Brain pericyte (primary cell): ENCODE measurements at places on chromosomes 5 and 9.
A peak's percentile ranks its signal among the peaks of the same experiment; 100 is the strongest.

- no peak for DNase-seq
These were observed 110.4 kb upstream of the IFNK start for GRCh38 chr9:27413511-27414219.

DNA sequence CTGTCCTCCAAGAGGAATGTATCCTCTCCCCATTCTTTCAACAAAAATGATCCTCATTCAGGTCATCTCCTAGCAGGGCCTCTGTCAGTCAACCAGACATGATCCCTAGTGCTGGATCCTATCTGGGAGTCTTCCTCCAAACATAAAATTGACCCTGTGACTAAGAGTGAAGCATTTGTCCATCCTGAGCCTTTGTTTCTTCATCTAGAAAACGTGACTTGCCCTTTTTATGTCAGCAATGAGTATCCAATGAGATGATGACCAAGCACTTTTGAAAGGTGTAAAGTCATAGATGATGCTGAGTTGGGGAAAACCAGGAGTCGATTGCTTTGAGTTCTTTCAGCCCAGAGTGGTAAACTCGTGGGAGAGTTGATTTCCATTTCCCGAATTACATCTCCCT is 143.3 kb downstream of the CMYA5 start:
- DNase-seq, result no peak

GRCh38 chr9:70258692-70259511 is at the start of gene SMC5:
Gene SMC5, plus strand, starts transcription at chr9:70258978. Its CDS starts 101 bp downstream, at chr9:70259079.
- peak; percentile 81 for DNase-seq

DNA sequence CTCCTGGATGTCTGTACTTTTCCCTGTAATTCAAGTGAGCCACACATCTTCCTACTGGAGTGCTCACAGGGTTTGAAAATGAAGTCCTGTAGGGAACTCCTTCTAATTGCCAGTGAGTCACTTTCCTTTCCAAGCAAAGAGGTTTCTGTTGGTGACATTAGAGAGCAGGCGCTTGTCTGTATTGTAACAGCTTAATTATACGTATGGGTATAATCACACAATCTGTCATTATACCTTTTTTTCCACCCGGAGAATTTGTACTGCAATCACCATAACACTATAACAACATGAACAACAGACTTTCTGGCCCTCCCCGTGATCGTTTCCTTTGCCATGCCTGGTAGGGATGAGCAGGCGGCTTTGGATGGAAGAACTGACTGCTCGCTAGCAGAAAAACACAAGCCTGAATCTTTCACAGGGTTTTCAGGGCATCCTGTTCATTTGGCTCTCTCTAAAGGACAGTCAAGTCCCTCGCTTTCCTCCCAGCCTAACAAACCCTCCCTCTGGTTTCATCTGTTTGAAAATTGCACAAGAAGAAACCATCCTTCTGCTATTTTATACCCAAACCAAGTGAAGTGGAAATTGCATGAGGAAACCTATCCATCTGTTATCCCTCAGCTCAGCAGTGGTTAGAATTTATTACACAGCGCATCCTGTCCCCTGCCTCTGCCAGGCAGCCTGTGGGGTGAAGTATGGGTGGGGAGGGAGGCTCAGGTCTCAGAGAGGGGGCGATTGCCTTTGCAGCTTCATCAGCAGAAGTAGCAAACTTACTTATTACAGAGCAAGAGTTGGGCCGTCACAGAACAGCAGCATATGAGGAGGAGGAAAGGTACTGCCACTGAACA is 307.0 kb upstream of the TLE4 start:
- no peak for DNase-seq

- DNase-seq, result no peak
These were observed 114.4 kb downstream of the VPS13A start for GRCh38 chr9:77291714-77292113.

- DNase-seq, result no peak
These were observed 12.3 kb downstream of the PDLIM4 start for GRCh38 chr5:132269635-132270334.

GRCh38 chr5:61200582-61201155 is 38.4 kb upstream of the SMIM15 start:
- no peak for DNase-seq

GRCh38 chr5:42592401-42593140 is 164.0 kb upstream of the CCDC152 start:
- no peak for DNase-seq

DNA sequence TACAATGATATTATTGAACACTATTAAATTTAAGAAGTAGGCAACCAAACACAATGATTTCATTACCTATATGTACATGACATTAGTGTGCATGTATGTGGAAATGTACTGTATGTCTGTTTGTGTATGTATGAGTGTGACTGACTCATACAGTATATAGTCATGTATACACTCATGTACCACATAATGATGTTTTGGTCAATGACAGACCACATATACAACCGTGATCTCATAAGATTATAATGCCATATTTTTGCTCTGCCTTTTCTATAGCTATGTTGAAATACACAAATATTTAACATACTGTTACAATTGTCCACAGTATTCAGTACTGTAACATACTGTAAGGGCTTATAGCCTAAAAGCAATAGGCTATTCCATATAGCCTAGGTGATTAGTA is 19.7 kb downstream of the SVEP1 start:
- DNase-seq, result no peak

DNA sequence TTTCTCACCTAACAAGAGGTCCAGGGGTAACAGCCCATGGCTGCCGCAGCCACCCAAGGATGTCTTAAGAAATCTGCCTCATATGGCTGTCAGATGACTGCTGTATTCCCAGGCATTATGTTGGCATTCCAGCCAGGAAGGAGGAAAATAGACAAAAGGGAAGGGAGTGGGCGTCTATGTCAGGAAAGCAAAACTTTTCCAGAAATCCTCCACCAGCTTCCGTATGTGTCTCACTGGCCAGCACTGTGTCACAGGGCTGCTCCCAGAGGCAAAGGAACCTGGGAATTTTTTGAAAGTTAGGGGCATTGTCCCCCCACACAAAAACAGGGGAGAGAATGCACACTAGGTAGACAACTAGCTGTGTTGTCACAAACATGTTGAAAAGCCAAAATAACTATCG is 7.3 kb downstream of the BHMT2 start:
- DNase-seq, result no peak

DNA sequence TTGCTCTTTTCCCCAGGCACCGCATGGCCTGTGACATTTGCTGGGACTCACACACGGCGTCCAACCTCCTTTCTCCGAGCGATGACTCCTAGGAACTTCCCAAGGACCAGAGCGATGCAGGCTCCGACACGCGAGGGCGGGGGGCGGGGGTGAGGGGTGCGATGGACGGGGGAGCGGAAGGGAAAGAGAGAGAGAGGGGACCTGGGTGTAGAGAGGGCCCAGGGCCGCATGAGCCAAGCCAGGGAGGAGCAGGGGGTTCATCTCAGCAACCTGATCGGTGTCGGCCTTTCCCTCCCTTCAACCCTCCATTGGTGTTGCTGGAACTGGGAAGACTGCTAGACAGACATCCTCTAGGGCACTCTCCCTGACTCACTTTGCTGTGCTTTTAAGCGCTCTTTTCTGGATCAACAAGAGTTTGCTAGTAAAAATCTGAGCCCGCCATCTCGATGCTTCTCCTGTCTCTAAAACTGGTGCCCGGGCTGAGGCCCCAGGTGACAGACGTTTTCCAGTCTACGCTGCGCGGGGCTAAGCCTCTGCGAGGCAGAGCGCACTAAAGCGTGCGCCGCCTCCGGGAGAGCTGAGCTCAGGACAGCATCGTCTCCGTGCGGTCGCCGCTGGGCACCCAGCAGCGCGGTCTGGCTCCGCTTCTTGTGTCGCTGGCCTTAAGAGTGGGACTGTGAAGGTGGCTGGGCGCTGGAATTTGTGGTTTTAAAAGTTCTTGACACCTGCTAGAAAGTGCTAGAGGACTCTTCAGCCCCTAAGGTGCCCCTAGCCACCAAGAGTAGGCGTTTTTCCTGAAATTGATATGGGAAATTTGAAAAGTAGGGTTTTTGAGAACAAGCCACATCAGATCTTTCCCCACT is 1.0 kb upstream of the TSLP start:
- DNase-seq, result no peak

DNA sequence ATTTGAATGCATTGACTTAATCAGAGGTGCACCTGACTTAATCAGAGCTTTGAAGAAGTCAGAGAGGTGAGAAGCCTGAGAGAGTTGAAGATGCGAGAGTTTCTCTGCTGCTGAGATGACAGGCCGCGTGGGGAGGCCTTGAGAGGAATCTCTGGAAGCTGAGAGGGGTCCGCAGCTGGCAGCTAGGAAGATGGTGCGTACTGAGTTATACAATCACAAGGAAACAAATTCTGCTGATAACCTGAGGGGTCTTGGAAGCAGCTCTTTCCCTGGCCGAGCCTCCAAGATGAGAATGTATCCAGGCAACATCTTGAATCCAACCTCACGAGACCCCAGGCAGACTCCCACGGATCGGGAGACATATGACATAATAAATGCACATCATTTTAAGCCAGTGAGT is 91.7 kb downstream of the SPATA31A6 start:
- no peak for DNase-seq

GRCh38 chr9:68707801-68708488 is 2.9 kb downstream of the PIP5K1B start:
- no peak for DNase-seq

GRCh38 chr9:130207241-130207992 is 35.2 kb downstream of the NCS1 start:
- no peak for DNase-seq

DNA sequence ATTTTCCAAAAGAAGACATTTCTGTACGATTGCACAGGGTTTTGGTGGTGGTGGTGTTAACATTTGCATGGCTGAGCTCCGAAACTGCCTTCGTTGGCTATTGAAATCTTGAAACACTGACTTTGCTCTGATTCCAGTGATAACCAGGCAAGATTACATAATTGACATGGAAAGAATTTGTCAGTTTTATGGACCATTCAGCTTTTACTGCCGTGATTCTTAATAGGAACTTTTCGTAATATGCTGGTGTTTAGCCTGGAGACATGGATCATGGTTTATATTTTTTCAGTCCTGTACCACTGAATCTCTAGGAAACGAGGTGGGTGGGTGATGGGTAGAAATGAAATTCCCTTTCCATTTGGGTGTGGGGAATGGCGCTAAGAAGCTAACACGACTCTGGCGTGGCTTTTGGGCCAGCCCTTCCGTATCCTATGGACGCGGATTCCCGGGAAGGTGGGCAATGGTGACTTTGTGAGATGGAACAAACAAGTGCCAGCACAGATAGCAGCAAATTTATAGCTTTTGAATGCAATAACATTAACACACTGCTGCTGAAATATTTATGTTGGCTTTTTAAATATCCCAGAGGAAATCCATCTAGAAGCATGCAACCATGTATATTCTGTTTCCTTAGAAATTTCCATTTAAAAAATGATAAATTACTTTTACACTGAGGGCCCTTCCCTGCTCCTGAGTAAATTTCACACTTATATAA is 36.8 kb downstream of the LIX1 start:
- DNase-seq, result no peak

GRCh38 chr9:136327304-136327974 is at the start of gene GPSM1:
Gene GPSM1, plus strand, starts transcription at chr9:136327539. Its CDS starts 157 bp downstream, at chr9:136327696.
- no peak for DNase-seq

DNA sequence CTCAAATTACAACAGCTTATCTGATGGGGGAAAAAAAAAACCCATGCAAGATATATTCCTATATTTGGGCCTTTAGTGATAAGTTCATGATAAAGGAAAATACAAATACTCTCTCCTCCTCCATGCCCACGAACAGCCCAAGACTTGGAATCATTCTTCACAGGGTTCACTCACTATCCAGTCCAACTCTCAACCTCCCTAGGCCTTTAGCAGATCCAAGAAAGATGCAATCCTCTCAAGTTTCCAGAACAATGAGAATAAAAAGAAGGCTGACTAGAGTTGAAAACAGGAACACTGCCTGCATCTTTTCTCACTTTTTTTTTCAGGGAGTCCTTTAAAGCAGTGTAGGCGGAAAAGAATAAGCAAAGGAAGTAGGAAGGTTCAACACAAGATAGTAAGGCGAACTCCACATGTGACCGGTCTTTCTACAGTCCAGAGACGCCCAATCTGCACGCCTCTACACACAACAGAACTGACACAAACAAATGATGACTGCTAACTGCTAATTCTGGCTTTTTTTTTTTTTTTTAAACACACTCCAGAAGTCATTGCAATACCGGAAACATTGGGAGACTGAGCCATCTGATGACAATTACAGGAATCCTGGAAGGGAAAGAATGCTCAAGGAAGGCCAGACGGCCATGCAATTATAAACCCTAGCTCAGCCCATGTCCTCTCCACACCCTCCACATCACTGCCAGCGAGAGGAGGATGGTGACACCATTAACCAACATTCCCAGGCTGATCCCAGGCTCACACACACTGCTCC is 75.4 kb downstream of the BNC2 start:
- no peak for DNase-seq

DNA sequence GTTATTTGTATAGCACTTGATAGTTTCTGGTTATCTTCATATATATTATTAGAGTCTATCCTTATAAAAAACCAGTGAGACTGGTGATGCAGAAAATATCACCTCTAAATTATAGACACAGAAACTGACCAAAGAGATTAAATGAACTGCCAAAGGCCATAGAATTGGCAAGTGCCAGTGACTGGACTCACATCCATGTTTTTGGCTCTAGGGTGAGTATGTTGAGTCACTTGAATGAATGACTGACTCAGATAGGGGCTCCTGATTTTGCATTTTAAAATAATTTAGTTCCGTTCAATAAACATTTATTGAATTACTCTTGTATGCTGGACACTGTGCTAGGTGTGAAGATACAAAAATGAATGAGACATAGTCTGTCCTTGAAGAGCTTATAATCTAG is 70.7 kb downstream of the NR2F1 start:
- no peak for DNase-seq

- DNase-seq, result no peak
These were observed 69.3 kb downstream of the SH3RF2 start for GRCh38 chr5:146005723-146006122.

DNA sequence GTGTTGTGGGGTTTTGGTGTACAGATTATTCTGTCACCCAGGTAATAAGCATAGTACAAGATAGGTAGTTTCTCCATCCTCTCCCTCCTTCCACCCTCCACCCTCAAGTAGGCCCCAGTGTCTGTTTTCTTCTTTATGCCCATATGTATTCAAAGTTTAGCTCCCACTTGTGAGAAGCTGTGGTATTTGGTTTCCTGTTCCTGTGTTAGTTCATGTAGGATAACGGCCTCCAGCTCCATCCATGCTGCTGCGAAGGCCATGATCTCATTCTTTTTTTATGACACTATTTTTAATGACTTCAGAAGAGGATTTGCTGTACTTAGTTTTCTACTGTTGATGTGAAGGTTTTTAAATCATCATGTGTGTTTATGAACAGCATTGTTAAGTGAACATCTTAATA is 11.9 kb downstream of the CCDC180 start:
- DNase-seq, result no peak

DNA sequence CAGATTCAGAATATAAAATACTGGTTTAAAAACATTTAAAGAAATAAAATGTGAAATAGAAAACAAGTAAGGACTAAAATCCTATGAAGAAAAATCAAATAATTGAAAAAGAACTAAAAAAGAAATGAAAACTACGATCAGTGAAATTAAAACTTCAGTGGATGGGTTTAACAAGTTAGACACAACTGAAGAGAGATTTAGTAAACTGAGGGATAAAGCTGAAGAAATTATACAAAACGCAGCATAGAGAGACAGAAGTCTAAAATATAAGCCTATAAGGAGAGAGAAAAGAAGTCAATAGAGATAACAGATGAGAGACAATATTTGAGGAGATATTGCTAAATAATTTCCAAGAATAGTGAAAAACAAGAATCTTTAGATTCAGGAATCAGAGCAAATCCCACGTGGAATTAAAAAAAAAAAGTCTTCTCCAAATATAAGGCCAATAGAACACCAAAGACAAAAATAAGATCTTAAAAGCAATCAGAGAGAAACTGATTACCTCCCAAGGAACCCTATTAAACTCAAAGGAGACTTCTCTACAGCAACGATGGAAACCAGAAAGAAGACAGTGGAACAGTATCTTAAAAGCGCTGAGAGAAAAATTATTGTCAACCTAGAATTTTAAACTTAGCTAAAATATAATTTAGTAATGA is 59.6 kb upstream of the ABL1 start:
- no peak for DNase-seq
